ENCODE measurements at places on chromosomes 13 and 19. TPM values are rescaled to one million over a fixed set of nuclear protein-coding genes. Genes with fewer than 3 reads are reported as not detected.

The NTF4 gene
- total RNA-seq = not detected

The IGFL3 gene
- total RNA-seq = not detected

The LIPE gene
- total RNA-seq = 2.9 TPM

The CEBPA gene
- 0.15 TPM for total RNA-seq

The IGLON5 gene
- not detected for total RNA-seq

The RASA3 gene
- total RNA-seq = 33.2 TPM

The DOCK9 gene
- total RNA-seq = 17.0 TPM

The TBXA2R gene
- 2.9 TPM for total RNA-seq

The KCNN4 gene
- 1.0 TPM for total RNA-seq

The PNMA8A gene
- total RNA-seq = 2.5 TPM

The F2RL3 gene
- not detected for total RNA-seq

The ZNF726 gene
- total RNA-seq = 0.83 TPM

The ADGRE3 gene
- not detected for total RNA-seq

The FCER2 gene
- total RNA-seq = not detected

The ERICH6B gene
- not detected for total RNA-seq

The VAV1 gene
- total RNA-seq = not detected

The PSG3 gene
- total RNA-seq = not detected

The LGALS7B gene
- 0.73 TPM for total RNA-seq

The ERICH4 gene
- not detected for total RNA-seq

The GIPC3 gene
- not detected for total RNA-seq

The SGCG gene
- not detected for total RNA-seq

The OLFM4 gene
- total RNA-seq = not detected

The OR7E24 gene
- total RNA-seq = not detected

The NMRK2 gene
- total RNA-seq = not detected

The MYBPC2 gene
- total RNA-seq = not detected

The CCDC9 gene
- 8.9 TPM for total RNA-seq

The DCUN1D2 gene
- 9.4 TPM for total RNA-seq

The FCAR gene
- total RNA-seq = not detected

The TRAPPC2B gene
- 16.7 TPM for total RNA-seq

The METTL21C gene
- not detected for total RNA-seq

The JSRP1 gene
- total RNA-seq = 0.15 TPM

The LHFPL6 gene
- 40.0 TPM for total RNA-seq

The SRRM5 gene
- total RNA-seq = 0.17 TPM

The XPO4 gene
- 21.8 TPM for total RNA-seq

The FBXO46 gene
- total RNA-seq = 5.2 TPM

The KCNN1 gene
- 0.15 TPM for total RNA-seq

The ELSPBP1 gene
- not detected for total RNA-seq

The RNF126 gene
- total RNA-seq = 24.1 TPM

The CBY2 gene
- total RNA-seq = not detected

The GNG7 gene
- 0.15 TPM for total RNA-seq

The OR4F17 gene
- not detected for total RNA-seq

The CEACAM1 gene
- total RNA-seq = not detected

The SIGLECL1 gene
- not detected for total RNA-seq

The DLL3 gene
- total RNA-seq = 0.33 TPM

The KLK14 gene
- 0.17 TPM for total RNA-seq

The ZNF560 gene
- 2.2 TPM for total RNA-seq

The ZNF625 gene
- total RNA-seq = 14.5 TPM

The PGLYRP2 gene
- not detected for total RNA-seq

The CACNG6 gene
- total RNA-seq = not detected

The PCDH17 gene
- total RNA-seq = 0.15 TPM

The GIPR gene
- 0.29 TPM for total RNA-seq

The ADPRHL1 gene
- total RNA-seq = 1.0 TPM

The GJB2 gene
- 0.29 TPM for total RNA-seq
